Esophagus muscularis mucosa (tissue), 4 donors: ENCODE measurements at places on chromosomes 12 and 14. TPM values are rescaled to one million over a fixed set of nuclear protein-coding genes. Genes with fewer than 3 reads are reported as not detected.

Gene PSMC6
- 80.8 TPM for total RNA-seq

GRCh38 chr12:64335886-64336466 is 54.6 kb downstream of the C12orf56 start:
- no peaks in the 10 kb centered on the region for H3K36me3 ChIP-seq
- H3K27ac ChIP-seq: no peak overlapping the region
- H3K27me3 ChIP-seq: no peaks in the 10 kb centered on the region

Gene BTG1
- total RNA-seq: 42.8 TPM

DNA sequence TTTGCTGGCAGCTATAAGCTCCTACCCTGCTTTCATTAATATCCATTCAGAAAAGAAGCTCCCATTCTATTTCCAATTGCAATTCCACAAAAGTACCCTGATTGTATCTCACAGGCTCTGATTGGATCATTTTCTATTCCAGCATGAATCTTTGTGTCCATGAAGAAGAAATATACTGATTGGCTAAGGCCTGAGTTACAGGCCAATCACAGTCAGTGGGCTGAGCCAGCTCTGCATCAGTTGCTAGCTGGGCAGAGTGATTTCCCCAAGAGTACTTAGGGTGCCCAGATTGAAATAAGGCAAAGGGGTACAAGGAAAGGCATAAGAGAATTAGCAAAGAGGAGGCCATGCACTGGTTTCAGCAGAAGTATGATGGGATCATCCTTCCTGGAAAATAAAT is 14.4 kb downstream of the ART4 start:
- H3K36me3 ChIP-seq: no peaks in the 10 kb centered on the region
- DNase-seq: no peak
- no peaks in the 10 kb centered on the region for H3K27me3 ChIP-seq
- H3K27ac ChIP-seq: no peak overlapping the region
- no peak overlapping the region for H3K4me3 ChIP-seq

Gene B4GALNT1
- 10.9 TPM for total RNA-seq

- peaks cover 25% of the 10 kb centered on the region for H3K4me1 ChIP-seq
- H3K27me3 ChIP-seq: no peaks in the 10 kb centered on the region
- no peak for DNase-seq
- H3K36me3 ChIP-seq: no peaks in the 10 kb centered on the region
These were observed 1.8 kb upstream of the SPPL3 start for GRCh38 chr12:120905856-120906384.

Gene BCL11B
- total RNA-seq: 0.42 TPM

GRCh38 chr12:122991623-122992275 is 11.3 kb downstream of the ARL6IP4 start:
- no peak overlapping the region for H3K27ac ChIP-seq
- H3K27me3 ChIP-seq: no peaks in the 10 kb centered on the region
- DNase-seq: no peak
- H3K4me1 ChIP-seq: peaks cover 13% of the 10 kb centered on the region
- peaks cover 90% of the 10 kb centered on the region for H3K36me3 ChIP-seq

Gene AHNAK2
- 213 TPM for total RNA-seq

GRCh38 chr14:101047326-101047725 is 143.8 kb upstream of the RTL1 start:
- no peaks in the 10 kb centered on the region for H3K4me1 ChIP-seq
- no peak overlapping the region for H3K27ac ChIP-seq

GRCh38 chr12:92539976-92540781 is 162.6 kb upstream of the PLEKHG7 start:
- H3K36me3 ChIP-seq: no peaks in the 10 kb centered on the region
- no peak overlapping the region for H3K27ac ChIP-seq
- H3K4me1 ChIP-seq: peaks cover 18% of the 10 kb centered on the region
- no peaks in the 10 kb centered on the region for H3K27me3 ChIP-seq

DNA sequence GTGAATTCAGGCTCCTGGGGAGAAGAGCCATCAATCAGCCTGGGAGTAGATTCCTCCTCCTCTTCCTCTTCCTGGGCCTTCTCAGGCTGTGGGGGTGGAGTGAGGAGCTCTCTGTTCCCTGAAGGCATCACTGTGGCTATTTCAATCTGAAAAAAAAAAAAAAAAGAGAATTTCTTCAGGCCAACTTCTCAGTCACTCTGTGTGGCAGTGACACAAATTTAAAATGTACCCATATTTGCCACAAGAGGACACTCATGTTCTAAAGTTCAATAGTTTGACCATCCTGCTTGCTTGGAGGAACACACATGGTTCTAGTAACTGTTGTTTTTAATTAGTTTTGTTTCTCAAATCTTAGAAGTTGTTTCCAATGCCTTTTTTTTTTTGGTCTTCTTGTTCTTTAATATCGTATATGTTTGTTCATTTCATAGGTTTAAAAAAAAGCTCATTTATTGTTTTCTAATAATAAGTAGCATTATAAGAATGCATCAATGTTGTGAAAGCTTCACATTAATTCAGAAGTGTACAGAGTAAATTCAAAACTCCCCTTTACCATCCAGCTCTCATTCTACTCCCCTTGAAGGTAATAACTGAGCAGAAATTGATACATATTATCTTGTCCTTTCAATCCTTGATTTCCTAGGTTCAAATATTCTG is 23.3 kb upstream of the CCER1 start:
- no peak for DNase-seq
- no peaks in the 10 kb centered on the region for H3K36me3 ChIP-seq
- no peak overlapping the region for H3K27ac ChIP-seq
- no peak overlapping the region for H3K4me3 ChIP-seq

- H3K27ac ChIP-seq: no peak overlapping the region
- H3K27me3 ChIP-seq: no peaks in the 10 kb centered on the region
- no peak overlapping the region for H3K4me3 ChIP-seq
- DNase-seq: no peak
- no peaks in the 10 kb centered on the region for H3K36me3 ChIP-seq
These were observed 400.9 kb downstream of the SNAPC1 start for GRCh38 chr14:62162998-62163589.

Gene GLS2
- total RNA-seq: 0.97 TPM

Gene ACVRL1
- total RNA-seq: 124 TPM

DNA sequence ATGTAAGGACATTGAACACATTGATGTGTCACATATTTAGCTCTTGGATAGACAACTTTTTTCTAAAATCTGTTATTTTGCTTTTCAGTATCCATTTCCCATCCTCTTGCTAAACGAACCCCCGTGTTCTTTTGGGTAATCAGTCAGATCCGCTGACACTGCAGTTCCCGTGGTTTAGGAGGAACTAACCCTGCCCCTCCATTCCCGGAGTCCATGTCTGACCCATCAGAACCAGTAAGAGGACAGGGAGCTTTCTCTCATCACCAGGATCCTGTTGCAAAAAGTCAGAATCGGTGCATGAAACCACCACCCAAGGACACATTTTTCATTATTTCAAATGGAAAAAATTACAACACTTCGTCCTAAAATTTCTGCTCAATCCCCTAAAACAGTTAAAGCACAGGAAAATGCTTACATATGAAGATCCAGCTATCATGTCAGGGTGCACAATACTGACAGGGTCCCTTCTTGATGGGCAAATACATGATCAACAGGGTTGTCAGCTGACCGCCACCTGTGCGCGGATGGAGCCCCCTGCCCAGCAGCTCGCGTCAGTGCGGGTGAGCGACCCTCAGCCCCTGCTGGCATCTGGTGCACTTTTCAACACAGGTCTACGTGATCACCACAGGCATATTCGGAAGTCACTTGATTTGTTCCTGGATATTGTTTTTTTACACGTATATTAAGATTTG is 276.8 kb downstream of the ADGRD1 start:
- H3K36me3 ChIP-seq: no peaks in the 10 kb centered on the region
- no peak for DNase-seq
- no peak overlapping the region for H3K4me3 ChIP-seq
- H3K4me1 ChIP-seq: peaks cover 26% of the 10 kb centered on the region
- H3K27me3 ChIP-seq: no peaks in the 10 kb centered on the region

Gene TBPL2
- not detected for total RNA-seq

- H3K36me3 ChIP-seq: no peaks in the 10 kb centered on the region
- no peak overlapping the region for H3K27ac ChIP-seq
- no peak overlapping the region for H3K4me3 ChIP-seq
- H3K4me1 ChIP-seq: no peaks in the 10 kb centered on the region
- no peak for DNase-seq
These were observed 1074.1 kb downstream of the AACS start for GRCh38 chr12:126139355-126139754.

DNA sequence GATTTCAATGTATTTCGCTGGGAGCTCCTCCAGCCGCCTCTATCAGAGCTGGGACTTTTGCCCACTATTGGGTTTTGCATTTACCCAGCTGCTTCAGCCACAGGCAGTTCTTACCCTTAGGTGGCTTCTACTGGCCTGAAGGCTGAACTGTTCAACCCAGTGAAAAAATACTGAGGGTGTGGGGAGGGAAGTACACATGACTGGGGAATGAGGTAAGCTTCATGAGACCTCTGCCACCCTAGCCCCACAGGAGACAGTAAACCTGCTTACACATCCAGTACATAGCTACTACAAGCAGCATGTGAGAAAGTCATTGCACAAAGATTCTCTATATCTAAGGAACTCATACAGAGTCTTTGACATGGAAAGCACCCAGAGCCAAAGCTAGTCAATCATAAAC is 411.1 kb downstream of the SYT1 start:
- H3K27me3 ChIP-seq: no peaks in the 10 kb centered on the region
- no peak overlapping the region for H3K27ac ChIP-seq
- no peaks in the 10 kb centered on the region for H3K4me1 ChIP-seq
- H3K36me3 ChIP-seq: no peaks in the 10 kb centered on the region
- DNase-seq: no peak
- no peak overlapping the region for H3K4me3 ChIP-seq

GRCh38 chr14:95871531-95871930 is 5.1 kb upstream of the TUNAR start:
- peaks cover 9% of the 10 kb centered on the region for H3K4me1 ChIP-seq
- H3K27ac ChIP-seq: no peak overlapping the region
- H3K4me3 ChIP-seq: no peak overlapping the region
- no peak for DNase-seq

Gene KCNA5
- 1.2 TPM for total RNA-seq

GRCh38 chr12:123516216-123516780 is 17.2 kb downstream of the RILPL1 start:
- H3K27me3 ChIP-seq: no peaks in the 10 kb centered on the region
- H3K27ac ChIP-seq: no peak overlapping the region

DNA sequence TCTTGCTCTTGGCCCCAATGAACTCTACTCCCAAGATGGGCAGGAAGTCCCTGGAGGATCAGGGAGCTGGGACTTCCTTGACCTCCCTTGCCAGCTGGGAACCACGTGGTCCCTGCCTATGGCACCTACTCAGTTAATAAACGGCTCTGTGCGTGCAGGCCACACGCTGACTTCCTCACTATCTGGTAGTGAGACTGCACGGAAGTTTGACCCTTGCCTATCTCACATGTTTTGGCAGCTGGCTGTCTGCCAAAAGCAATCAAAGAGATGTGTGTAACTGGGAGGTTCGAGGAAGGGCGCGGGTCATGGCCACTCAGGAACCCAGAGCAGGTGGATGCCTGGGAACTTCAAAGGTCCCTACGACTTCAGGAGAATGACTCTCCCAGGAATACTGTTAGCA is 57.9 kb downstream of the RFLNA start:
- H3K27ac ChIP-seq: peak overlapping the region; percentile 31
- peaks cover 28% of the 10 kb centered on the region for H3K4me1 ChIP-seq
- no peak for DNase-seq
- peaks cover 99% of the 10 kb centered on the region for H3K36me3 ChIP-seq
- H3K4me3 ChIP-seq: no peak overlapping the region
- H3K27me3 ChIP-seq: no peaks in the 10 kb centered on the region

Gene KLRC4
- total RNA-seq: 0.83 TPM

DNA sequence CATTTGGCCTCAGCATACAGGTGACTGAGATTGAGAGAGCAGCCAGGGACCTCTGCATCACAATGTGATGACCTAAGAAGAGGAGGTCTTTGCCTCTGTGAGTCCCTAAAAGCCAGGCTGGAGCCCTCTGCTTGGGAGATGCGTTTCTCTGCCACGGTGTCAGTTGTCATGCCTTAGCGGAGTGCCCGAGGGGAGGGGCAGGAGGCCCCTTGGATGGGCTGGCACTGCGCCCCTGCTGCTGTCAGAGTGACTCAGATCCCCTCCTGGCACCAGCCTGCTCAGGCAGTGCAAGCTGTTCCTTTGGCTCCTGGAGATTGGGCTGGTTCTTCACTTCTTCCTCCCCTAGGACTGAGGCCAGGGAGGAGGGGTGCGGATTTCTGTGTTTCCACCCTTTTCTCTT is 64.9 kb upstream of the KCNA5 start:
- no peak overlapping the region for H3K27ac ChIP-seq
- H3K4me1 ChIP-seq: no peaks in the 10 kb centered on the region
- no peak for DNase-seq
- no peaks in the 10 kb centered on the region for H3K27me3 ChIP-seq
- H3K4me3 ChIP-seq: no peak overlapping the region

Gene ARHGAP9
- 11.6 TPM for total RNA-seq

Gene CPNE6
- 0.34 TPM for total RNA-seq
